ENCODE measurements at places on chromosomes 16 and 17.

GRCh38 chr17:57902117-57902799 lies 52.4 kb upstream of the MRPS23 start:
- no peak for DNase-seq

DNA sequence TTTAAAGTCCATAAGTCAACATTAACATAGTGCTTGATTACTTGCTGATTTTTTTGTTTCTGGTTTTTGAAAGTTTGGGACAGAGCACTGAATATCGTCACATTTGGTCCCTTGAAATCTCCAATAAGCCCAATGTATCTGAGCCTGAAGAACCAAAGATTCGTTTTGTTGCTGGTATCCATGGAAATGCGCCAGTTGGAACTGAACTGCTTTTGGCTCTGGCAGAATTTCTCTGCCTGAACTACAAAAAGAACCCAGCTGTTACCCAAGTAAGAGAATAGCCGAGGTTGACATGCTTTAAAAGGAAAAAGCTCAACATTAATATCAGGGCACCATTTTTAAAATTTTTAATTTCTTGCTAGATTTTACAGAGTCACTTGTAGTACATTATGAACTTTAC lies 27.7 kb upstream of the GOSR1 start:
- DNase-seq: no peak

DNA sequence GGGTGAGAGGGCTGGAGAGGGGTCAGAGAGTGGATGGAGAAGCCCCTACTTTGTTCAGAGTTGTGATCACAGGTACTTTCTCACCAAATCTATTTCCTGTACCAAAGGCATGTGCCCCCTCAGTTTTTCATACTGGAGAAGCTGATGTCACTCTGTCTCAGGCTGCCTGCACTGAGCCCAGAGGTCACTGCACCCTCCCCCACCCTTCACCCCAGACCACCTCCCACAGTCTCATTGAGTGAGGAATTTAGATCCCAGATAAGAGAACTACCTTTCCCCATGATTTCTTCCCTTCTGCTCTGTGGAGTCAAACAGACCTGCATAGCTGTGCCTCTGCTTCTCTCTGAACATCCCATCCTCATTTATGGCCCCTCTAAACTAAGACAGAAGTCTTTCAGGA lies 140.0 kb upstream of the IRX6 start:
- DNase-seq: no peak

GRCh38 chr17:50328363-50329325 lies 17.3 kb upstream of the XYLT2 start:
- DNase-seq: no peak

DNA sequence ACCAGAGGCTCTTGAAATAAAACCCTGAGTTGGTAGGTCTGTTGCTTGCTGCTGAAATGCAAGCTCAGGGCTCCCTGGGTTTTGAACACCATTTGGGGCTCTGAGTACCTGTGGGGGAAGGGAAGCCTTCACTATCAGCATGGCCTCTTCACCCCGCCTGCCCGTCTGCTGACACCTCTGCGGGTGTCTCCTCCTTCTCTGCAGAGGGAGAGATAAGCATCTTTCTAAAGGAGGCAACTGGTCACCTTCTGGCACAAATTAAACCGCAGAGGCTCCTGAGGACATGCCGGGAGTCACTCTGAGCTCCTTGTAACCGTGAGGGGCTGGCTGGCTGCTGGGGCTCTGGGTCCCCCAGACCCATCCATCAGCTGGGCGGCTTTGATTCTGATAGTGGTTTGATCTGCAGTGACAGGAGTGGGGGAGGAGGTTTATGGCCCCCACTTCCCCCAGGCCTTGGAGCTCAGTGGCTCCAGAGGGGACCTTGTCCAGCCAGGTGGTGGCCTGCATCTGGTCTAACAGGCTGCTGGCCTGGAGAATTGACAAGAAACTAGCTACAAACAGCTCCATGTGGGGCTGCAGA lies 123.5 kb downstream of the IRF8 start:
- DNase-seq: no peak

DNA sequence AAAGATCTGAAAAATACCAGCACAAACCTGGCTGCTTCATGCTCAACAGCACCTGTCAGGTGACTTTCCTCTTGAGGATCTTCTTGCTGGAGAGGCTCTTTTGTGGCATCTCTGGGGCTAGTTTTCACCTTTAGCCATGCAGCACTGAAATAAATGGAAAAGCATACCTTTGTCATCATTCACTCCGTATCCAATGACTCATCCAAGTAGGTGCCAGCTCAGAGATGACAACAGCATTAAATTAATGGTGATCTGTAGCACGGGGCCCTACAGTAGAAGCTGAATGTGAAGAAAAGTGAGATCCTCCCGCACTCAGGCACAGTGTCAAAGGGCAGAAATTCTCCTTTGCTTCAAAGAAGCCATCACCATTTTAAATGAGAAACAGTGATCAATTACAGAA lies 32.2 kb downstream of the KIAA0753 start:
- DNase-seq: no peak

DNA sequence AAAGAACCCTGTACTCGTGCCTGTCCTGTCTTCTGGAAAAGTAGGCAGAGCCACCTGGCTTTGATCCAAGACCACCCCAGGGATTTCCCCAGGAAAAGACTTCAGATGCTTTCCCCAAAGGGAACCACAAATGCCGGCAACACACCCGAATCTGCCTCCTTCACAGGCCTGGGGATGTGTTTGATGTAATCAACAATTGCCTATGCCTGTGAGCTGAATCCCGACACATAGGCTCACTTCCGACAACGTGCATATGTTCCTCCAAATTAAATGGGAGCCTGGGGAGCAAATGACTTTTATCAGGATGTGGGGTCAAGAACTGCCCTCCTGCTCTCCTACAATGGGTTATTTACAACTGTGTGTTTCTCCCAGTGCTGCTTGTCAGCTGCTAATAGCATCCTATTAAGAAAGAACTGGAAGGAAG lies 535.2 kb upstream of the CDH11 start:
- no peak for DNase-seq

DNA sequence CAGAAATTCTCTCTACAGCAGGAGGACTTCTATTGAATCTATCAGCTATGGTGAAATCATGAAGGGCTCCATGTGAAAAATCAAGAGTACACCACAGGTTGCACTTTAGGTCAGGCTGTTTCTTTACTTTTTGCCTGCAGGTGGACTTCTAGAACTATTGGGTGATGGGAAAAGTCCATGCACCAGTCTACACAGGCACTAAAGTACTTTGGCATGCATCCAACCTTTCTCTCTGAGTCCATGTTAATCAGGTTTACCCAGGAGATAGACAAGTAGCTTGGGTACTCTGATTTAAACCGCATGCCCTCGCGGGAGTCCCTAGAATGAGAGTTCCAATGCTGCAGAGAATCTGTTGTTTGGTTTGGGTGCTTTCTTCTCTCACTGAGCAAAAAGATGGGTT lies 9.1 kb upstream of the ANKFN1 start:
- DNase-seq: peak; percentile 64

- DNase-seq: no peak
Measured at GRCh38 chr17:72307836-72308235, 187.0 kb downstream of the SOX9 start.

GRCh38 chr17:44875761-44876160 lies 23.5 kb downstream of the EFTUD2 start:
- DNase-seq: no peak

- no peak for DNase-seq
Measured at GRCh38 chr17:65041518-65041917, 15.0 kb downstream of the GNA13 start.

DNA sequence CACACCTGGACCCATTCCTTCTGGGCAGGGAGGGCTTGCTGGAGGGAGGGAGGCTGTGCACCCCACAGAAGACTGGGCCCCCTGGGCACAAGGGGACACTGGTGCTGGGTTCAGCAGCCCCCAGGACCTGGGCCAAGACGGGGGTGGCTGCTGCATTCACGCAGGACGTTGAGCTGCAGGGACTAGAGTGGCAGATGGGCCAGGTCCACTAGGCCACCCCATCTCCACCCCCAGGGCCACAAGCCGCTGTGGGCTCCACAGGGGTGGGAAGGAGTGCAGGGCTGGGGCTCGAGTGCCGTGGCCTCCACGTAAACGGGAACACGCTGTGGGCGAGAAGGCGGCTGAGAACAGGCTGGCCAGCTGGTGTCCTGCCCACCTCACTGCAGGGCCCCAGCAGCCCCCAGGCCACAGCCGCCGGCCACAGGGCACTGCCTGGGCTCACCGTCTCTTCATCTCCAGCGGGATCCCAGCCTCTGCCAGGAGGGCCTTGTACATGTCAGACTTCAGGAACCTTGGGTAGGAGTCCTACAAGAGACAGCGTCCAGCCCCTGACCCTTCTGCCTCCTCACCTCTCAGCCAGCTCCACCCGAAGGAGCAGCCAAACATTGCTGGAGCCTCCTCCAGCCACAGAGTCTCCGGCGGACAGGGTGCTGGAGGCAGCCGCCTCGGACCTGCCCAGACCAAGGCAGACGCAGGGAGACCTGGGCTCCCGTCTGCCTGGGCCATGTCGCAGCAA lies 6.5 kb downstream of the RGS11 start:
- no peak for DNase-seq

DNA sequence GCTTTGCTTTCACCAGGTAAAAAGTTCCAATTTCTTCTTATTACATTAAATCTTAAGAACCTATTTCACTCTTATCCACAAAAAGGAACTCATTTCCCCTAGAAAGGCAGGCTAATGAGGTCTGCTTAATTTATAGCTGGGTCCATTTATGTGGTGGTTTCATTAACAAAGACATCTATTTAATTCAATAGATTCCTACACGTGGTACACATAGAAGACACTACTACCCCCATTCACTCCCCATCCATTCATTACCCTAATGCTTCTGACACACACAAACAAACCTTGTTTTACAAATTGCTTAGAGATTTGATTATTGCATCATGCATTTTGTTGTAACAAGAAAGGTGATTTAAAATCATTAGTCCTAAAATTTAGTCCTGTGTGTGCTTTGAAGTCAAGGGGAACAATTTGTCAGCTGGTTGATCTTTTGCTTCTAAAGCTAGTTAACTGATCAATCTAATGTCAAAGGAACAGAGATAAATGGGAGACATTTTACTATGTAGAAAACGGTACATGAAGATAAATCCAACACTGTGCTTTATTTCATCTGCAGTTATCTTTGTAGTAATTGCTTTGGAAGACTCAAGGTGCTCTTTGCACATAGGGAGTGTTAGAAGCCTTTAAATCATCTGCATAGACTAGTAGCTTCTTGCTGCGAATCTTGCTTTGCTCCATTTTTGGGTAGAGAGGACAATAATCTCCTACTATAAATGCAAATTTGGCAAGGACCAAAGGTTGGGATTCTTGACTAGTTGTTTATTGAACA lies 379.2 kb downstream of the CDH11 start:
- no peak for DNase-seq

DNA sequence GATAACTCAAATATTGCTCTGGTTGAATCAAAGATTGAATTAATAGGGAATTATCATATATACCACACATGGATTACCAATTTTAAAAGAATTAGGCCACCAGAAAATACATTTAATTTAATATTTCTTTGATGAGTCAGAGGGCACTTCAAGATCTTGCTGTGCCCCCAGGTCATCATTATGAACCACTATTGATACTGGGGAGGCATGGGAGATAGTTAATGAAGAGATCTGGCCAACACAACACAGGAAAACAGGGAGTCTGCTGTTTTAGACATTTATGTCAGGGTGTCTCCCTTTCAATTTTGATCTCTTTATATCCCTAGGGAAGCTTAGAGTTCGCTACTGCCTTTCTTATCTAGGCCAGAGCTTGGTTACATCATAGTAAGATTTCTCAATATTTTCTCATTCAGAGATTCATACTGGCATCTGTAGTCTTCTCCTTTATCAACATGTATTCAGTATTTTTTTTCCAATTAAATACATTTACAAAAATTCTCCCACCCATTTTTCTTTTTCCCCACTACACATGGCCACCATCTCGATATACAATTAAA lies 158.3 kb upstream of the ZFHX3 start:
- no peak for DNase-seq

- no peak for DNase-seq
Measured at GRCh38 chr16:85569615-85570212, 43.4 kb upstream of the GSE1 start.

DNA sequence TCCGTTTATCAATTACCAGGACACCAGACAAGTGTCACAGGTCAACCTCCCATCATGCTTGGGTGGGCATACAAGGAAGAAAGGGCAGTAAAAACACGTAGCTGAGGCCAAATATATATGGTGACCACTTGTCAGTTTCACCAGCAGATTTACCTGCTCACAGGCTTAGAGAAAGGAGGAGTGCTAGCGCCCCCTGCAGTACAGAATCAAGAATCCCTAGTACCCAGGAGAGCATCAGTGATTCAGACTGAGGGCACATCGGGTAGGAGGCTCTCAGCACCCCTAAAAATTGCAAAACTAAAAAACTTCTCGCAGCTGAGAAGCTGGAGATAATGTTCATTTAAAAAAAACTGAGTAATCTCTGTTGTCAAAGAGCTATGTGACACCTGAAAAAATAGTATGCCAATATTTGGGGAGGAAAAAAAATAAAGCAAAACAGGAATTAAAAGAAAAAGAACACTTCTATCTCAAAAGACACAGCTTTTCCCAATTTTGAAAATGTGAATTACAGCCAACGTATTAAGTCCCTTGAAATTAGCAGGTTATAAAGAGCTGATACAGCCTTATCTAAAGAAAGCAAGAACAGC lies 21.2 kb upstream of the MON1B start:
- peak; percentile 80 for DNase-seq

DNA sequence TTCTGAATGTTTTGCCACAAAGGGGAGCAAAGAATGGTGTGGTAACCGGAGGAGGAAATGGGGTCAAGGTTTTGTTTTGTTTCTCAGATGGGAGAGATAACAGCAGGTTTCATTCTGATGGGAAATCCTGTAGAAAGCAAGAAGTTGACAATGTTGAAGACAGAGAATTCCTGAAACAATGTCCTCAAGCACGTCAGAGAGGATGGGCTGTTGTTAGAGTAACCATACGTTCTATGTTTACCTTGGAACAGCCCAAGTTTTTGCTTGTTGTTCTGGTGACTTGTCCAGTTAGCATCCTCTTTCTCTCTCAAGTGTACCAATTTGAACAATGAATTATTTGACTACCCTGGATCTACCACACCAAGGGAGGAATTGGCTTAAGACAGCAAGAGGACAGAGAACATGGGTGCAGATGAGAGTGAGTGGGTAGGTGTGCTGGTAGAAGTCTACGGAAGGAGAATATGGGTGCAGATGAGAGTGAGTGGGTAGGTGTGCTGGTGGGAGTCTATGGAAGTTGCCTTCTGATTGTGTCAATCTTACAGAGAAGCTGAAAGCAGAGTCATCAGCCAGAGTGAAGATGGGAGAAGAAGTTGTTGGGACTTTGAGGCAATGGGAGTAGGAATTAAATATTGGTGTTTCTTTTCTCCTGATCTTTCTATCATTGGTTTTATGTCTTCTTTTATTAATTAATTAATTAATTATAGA lies 14.8 kb upstream of the NSRP1 start:
- no peak for DNase-seq

GRCh38 chr17:4833941-4834680 lies 971 bp downstream of the MINK1 start:
- peak; percentile 68 for DNase-seq

DNA sequence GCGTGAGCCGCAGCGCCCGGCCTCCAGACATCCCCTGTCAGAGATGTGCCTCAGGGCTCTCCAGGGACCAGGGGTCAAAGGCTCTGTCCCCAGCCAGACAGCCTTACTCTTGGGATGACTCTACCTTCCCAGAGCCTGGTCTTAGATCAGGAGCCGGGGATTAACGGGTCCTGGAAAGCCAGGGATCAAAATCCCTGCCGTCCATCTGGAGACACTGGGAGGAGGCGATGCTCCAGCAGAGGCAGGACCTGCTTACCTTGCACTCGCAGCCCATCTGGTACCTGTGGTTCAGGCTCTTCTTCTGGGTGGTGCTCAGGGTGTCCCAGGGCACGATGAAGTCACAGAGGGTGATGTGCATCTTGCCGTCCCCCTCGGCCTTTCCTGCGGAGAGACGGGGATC lies 16.7 kb upstream of the USP36 start:
- no peak for DNase-seq

- no peak for DNase-seq
Measured at GRCh38 chr17:31074772-31075555, 19.8 kb upstream of the NF1 start.
